Mesenteric fat pad (tissue), 1 donor: ENCODE measurements at places on chromosomes 6 and 20. TPM values are rescaled to one million over a fixed set of nuclear protein-coding genes. Genes with fewer than 3 reads are reported as not detected.
A peak's percentile ranks its signal among the peaks of the same experiment; 100 is the strongest.

DNA sequence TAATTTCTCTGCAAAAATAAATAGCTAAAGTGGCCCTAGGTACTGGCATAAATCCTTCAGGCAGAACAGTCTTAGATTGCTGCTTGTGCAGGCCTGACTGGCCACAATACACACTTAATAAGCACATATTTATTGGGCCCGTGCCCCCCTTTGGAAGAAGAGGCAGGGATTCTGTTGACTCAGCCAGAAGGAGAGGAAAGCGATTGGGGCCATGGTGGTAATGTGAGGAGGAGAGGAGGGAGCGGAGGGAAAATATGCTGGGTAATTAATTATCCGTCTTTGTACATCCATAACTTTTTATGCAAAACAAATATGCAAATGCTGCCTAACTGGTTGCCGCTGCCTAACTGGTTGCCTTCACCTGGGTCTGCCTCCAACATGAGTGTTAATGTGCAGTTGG is 36.2 kb downstream of the CD40 start:
- DNase-seq = no peak

- no peak for DNase-seq
These were observed 30.8 kb upstream of the IER3 start for GRCh38 chr6:30775104-30775503.

DNA sequence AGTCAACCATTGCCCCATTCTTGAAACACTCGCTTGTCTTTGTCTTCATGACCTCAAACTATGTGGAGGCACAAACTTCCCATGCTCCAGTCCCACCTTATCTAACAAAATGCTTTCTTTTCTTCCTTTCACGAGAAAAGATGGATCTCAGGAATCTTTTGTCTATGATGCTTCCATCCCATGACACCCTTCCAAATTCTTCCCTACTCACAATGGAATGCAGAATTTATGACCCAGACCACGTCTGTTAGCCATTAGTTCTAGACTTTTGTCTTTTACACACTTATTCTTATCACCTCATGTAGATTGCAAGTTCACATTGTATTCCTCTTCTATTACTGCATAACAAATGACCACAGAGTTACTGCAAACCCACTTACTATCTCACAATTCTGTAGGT is 24.2 kb upstream of the LAMP5 start:
- no peak for DNase-seq

GRCh38 chr6:147287869-147288271 is 83.7 kb downstream of the STXBP5 start:
- DNase-seq = no peak

GRCh38 chr6:137968455-137968804 is 101.4 kb downstream of the TNFAIP3 start:
- DNase-seq = no peak

DNA sequence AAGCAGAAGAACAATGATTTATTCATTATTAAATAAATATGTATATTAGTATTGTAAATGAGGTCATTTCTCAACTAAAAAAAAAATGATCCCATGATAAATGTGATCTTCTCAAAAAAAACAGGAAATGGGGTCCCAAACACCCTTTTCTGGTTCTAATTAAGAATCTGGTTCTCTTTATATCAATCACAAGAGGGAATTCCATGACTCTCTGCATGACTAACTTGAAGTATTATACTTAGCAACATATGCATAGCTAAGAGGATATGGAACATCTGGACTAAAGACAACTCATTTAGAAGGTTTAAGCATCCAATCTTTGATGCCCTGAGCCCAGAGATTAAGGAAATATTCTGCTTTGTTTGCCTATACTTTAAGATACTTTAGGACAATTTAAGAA is 89.7 kb upstream of the EMILIN3 start:
- no peak for DNase-seq

- DNase-seq = no peak
These were observed 256.2 kb downstream of the CLIC5 start for GRCh38 chr6:45759472-45759810.

DNA sequence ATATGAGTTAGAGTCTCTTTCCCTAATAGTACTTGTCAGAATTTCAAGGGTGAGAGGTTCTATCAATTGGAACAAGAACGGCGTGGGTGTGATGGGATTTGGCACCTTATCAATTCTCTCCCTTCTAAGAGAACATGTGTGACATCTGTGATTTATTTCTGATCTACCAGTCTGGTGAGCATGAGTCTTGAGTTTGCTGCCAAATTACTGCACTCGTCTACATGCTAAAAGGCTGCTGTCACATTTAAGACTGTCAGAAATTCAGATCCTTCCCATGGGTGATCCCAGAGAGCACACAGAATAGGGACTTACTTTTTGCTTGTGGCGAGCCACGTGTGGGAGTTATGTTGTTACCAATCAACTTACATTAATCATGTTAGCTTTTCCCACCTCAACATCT is 370.2 kb upstream of the SASH1 start:
- no peak for DNase-seq

GRCh38 chr20:60792941-60793340 is 459.1 kb upstream of the CDH4 start:
- DNase-seq = no peak

The SIRPD gene
- 0.42 TPM for total RNA-seq

The CYP24A1 gene
- not detected for total RNA-seq

The TENT5A gene
- 15.2 TPM for total RNA-seq

DNA sequence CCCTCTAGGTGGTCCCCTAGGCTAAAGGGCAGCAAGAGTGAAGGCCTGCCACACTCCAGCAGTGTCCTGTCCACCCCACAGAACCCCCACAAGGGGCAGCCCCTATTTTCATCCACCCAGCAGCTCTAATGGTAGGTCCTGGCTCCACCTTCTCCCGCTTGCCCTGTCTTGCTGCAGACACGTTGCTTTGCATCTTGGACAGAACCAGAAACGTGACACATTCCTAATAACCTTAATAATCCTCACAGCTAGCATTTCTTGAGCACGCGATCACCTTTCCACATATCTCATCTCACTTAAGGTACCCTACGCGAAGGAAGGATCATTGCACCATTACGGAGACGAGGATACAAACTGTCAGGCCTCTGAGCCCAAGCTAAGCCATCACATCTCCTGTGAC is 11.7 kb upstream of the SLC22A23 start:
- peak; percentile 37 for DNase-seq

The FAM184A gene
- 4.8 TPM for total RNA-seq

The SH3BGRL2 gene
- 24.1 TPM for total RNA-seq

DNA sequence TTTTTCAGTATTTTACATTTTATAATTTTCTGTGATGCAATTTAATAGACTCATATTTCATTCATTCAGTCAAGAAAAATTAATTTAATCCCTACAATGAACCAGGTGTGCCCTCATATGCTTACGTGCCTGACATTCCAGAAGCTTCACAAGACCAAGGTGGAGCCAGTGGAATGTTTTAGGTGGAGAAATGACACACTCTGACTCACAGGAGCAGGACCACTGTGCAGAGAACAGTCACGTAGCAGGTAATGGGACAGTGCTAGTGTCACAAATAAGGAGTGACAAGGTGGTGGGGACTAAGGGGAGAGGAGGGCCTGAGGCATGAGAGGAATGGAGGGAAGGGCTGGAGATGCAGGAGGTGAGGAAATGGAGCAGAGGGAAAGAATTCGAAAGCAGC is 37.0 kb upstream of the HLA-G start:
- no peak for DNase-seq

DNA sequence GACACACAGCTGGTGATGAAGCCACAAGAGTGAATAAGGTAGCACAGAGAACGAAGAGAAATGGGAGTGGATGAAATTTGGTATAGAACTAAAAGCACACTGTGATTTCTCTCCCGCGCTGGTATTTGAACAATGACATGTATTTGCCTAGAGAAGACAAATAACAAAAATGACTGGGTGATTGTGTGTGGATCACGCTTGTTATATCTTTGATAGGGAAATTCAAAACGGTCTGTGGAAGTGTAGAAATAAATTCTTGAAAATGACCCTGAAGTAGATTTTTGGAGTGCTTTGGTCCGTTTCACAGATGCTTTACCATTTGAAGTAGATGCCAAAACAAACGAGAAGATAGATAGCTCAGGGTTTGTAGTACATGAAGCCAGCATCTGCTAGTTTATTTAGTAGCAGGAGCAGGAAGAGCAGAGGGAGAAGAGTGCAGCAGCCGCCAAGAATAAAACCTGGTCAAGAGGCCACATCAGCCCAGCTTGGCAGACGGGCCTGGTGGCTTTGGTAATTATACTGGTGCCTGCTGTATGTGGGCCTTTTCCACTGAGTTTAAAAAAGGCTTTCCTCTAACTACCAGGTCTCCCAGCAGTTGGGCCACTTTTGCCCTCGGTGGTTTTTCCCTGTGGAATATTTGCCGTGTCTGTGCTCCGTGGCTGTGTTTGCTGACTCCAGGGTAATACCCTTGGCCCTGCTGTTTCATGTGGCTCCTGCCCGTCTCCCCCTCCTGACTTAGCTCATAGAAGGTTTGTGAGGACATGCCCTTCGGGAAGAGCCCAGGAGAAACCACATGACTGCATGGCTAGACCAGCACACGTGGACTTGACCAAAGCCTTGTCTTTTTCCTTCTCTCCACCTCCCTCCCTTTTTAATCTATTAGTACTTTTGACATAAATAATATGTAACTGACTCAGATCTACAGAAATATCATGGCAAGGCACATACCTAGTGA is 294.0 kb downstream of the SOX4 start:
- no peak for DNase-seq

DNA sequence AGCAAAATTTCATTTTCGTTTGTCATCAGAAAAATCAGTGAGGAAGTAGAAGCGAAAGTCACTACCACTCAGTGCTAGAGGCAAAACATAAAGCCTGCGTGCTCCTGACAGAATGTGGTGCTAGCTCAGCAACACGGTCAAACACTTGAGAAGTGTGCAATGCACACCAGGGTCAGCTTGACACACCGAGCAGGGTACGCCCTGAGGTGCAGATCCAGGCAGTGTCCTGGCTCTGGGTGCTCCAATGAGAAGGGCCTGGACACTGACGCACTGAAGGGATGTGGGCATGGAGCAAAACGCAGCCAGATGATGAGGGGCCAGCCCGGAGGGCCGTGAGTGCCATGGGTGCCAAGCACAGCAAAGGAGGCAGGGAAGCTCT is 5.9 kb downstream of the RNASET2 start:
- no peak for DNase-seq

The NEURL2 gene
- total RNA-seq = 17.0 TPM

The CTCFL gene
- 0.16 TPM for total RNA-seq

GRCh38 chr6:140921366-140922226 is 1211.1 kb upstream of the GJE1 start:
- DNase-seq = no peak

- DNase-seq = no peak
These were observed 15.9 kb upstream of the TBC1D20 start for GRCh38 chr20:478010-478948.

DNA sequence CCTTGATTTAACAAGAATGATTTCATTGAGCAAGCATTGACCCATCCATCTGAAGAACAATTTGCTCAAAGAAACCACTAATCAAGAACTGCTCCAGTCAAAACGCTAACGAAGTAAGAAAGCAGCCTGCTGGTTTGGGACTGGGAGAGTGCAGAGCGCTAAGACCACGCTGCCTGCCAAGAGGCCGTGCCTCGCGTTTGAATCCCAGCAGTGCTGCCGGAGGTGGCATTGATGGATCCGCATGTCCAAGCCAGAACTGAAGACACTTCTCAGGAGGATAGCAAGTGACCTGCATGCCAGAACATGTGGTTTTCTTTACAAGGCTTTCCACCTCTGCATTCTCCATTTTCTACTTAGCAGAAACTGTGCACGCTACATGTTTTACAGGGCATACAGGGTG is 105.2 kb upstream of the FOXC1 start:
- peak; percentile 84 for DNase-seq

DNA sequence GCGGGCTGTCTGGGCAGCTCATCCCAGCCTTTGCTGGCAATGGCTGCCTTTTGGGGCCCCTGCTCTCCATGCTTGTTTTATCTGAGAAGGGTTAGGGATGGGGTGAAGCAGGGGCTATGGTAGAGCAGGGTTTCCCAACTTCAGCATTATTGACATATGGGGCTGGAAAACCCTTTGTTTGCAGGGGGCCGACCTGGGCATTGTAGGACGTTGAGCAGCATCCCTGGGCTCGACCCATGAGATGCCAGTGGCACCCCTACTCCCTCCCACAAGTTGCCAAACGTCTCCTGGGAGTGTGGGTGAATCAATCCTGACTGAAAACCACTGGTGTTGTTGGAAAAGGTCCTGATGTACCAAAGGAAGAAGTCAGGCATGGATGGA is 56.9 kb downstream of the KCNK5 start:
- DNase-seq = no peak

- DNase-seq = no peak
These were observed 28.1 kb downstream of the FNDC1 start for GRCh38 chr6:159197251-159197650.

GRCh38 chr20:36074983-36075382 is 79.6 kb upstream of the EPB41L1 start:
- DNase-seq = no peak

The WRNIP1 gene
- total RNA-seq = 24.5 TPM

GRCh38 chr20:20519269-20519668 is 151.4 kb downstream of the INSM1 start:
- DNase-seq = no peak

GRCh38 chr6:41226752-41227151 is 1.4 kb upstream of the TREML4 start:
- no peak for DNase-seq

DNA sequence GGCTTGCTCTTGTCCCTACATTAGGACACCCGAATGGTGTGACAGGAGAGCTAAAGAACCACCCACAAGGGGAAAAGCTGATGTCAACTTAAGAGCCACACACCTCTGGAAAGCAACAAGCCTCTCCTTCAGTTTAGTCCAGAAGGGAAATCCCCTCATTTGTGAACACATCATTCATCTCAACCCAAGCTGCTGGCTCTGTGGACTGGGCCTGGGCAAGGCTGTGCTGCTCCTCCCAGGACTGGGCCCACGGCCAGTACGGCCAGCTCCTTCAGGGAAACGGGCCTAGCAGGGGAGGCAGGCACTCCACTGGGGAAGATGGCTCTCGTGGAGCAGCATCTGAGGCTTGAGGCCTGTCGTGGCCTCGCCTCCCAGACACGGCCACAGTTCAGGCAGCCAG is 12.8 kb upstream of the SLC4A11 start:
- DNase-seq = no peak

DNA sequence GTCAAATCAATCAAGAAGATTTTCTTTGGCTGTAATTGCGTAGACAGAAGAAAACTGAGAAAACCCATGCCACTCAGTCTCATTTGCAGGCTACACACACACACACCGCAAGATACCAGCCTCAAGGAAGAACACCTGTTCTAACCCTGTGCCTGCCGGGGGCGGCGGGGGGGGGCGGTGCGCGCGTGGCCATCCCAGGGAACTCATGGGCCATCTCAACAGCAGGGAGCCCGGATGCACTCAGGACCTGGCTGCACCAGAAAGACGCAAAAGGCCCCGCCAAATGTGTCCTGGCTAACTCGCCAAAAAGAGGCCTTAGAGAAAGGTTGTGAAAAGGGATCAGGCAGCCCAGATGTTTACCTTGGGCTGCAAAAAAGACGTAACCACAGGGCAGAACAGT is 2.1 kb downstream of the B3GAT2 start:
- DNase-seq = no peak

The SLC17A2 gene
- not detected for total RNA-seq

DNA sequence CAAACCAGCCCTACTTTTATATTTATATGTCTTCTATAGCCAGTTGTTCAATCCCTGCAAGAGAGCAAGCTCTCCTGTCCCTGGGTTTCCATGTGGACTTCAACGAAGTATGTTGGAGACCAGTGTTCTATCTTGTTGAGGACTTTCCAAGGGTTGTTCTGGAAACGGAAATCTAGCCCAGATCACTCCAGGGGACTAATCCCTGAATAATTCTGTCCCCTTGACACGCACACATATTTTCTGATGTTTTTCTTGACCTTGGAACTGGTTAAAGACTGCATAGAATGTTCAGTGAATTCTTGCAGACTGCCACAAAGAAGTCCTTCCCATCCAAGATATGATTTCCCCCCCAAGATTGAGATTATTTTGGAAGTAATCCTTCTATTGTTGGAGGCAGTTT is 9.5 kb upstream of the MYLK2 start:
- DNase-seq = no peak
